Activated T-cell treated with anti-CD3 and anti-CD28 coated beads, Interleukin-2, amount 50 U/mL, for 72 hours (primary cell): ENCODE measurements at places on chromosomes 6 and 20.

DNA sequence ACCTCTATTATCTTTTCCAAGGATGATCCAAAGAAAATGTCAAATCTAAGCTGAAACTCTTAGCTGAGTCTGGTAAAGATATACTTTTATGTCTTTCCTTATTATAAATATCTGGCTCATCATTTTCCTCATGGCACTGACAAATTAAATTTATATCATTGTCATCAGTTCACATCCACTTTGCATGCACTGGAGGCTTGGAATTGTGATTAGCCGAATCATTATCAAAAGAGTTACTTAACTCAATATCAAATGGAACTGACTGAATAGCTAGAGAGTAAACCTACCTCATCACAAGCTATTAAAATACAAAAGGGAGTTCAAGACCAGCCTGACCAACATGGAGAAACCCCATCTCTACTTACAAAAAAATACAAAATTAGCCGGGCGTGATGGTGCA, 713.9 kb upstream of the MARCKS start:
- no peak overlapping the region for H3K27ac ChIP-seq
- H3K4me1 ChIP-seq, result no peaks in the 10 kb centered on the region
- no peak for DNase-seq

- peaks cover 47% of the 10 kb centered on the region for H3K4me1 ChIP-seq
- peak overlapping the region; percentile 67 for H3K4me3 ChIP-seq
- H3K27ac ChIP-seq, result peak overlapping the region; percentile 9
- H3K36me3 ChIP-seq, result no peaks in the 10 kb centered on the region
- DNase-seq, result no peak
These were observed 1.9 kb downstream of the DDR1 start for GRCh38 chr6:30885999-30886896.

GRCh38 chr6:2168480-2168879, 76.9 kb downstream of the GMDS start:
- no peaks in the 10 kb centered on the region for H3K27me3 ChIP-seq
- no peak for DNase-seq
- H3K4me1 ChIP-seq, result peaks cover 12% of the 10 kb centered on the region
- H3K36me3 ChIP-seq, result peaks cover 9% of the 10 kb centered on the region
- H3K27ac ChIP-seq, result no peak overlapping the region

- peak; percentile 48 for DNase-seq
- no peaks in the 10 kb centered on the region for H3K4me1 ChIP-seq
- H3K27ac ChIP-seq, result no peak overlapping the region
- H3K4me3 ChIP-seq, result no peak overlapping the region
- H3K36me3 ChIP-seq, result no peaks in the 10 kb centered on the region
These were observed 96.1 kb upstream of the RIN2 start for GRCh38 chr20:19661717-19662636.

- H3K4me3 ChIP-seq, result peak overlapping the region; percentile 77
- peaks cover 16% of the 10 kb centered on the region for H3K27me3 ChIP-seq
- peaks cover 21% of the 10 kb centered on the region for H3K4me1 ChIP-seq
- H3K27ac ChIP-seq, result peak overlapping the region; percentile 68
- H3K36me3 ChIP-seq, result no peaks in the 10 kb centered on the region
- peak; percentile 84 for DNase-seq
These were observed 47.8 kb upstream of the GATA5 start for GRCh38 chr20:62523473-62524203.

- H3K36me3 ChIP-seq, result no peaks in the 10 kb centered on the region
- H3K27ac ChIP-seq, result no peak overlapping the region
- DNase-seq, result no peak
- H3K4me3 ChIP-seq, result no peak overlapping the region
- H3K4me1 ChIP-seq, result no peaks in the 10 kb centered on the region
- H3K27me3 ChIP-seq, result no peaks in the 10 kb centered on the region
These were observed 95.5 kb downstream of the ZFP64 start for GRCh38 chr20:52096117-52096516.

DNA sequence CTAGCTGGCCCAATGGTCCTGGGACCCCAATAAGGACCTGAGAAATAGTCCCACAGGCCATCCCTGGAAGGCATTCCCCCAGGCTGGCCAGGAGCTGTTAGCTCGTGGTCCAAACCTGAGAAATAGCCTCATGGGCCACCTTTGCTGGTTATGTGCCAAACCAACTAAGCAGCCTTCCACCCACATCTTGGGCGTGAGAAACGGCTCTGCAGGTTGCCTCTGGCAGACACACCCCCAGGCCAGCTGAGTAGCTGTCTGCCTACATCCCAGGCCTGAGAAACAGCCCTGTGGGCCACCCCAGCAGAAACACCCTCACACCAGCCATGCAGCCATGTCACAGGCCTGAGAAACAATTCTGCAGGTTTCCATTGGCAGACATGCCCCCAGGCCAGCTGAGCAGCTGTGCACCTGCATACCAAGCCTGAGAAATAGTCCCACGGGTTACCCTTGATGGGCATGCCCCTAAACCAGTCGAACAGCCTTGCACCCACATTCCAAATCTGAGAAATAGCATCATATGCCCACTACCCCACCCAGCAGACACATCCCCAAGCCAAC, 567.8 kb upstream of the ID4 start:
- no peaks in the 10 kb centered on the region for H3K27me3 ChIP-seq
- no peak overlapping the region for H3K27ac ChIP-seq
- no peaks in the 10 kb centered on the region for H3K4me1 ChIP-seq
- H3K4me3 ChIP-seq, result no peak overlapping the region

GRCh38 chr20:17969884-17970409, 1.1 kb downstream of the MGME1 start:
- DNase-seq, result peak; percentile 31
- H3K27me3 ChIP-seq, result no peaks in the 10 kb centered on the region
- peak overlapping the region; percentile 100 for H3K27ac ChIP-seq
- H3K36me3 ChIP-seq, result peaks cover 25% of the 10 kb centered on the region

GRCh38 chr6:24451581-24452388, 37.6 kb downstream of the GPLD1 start:
- no peak overlapping the region for H3K27ac ChIP-seq
- H3K4me1 ChIP-seq, result no peaks in the 10 kb centered on the region
- no peak for DNase-seq
- H3K27me3 ChIP-seq, result no peaks in the 10 kb centered on the region
- H3K4me3 ChIP-seq, result no peak overlapping the region

GRCh38 chr6:32659856-32660595, 6.4 kb downstream of the HLA-DQB1 start:
- H3K4me1 ChIP-seq, result peaks cover 8% of the 10 kb centered on the region
- H3K36me3 ChIP-seq, result peaks cover 3% of the 10 kb centered on the region
- H3K27me3 ChIP-seq, result peaks cover 20% of the 10 kb centered on the region
- no peak for DNase-seq

DNA sequence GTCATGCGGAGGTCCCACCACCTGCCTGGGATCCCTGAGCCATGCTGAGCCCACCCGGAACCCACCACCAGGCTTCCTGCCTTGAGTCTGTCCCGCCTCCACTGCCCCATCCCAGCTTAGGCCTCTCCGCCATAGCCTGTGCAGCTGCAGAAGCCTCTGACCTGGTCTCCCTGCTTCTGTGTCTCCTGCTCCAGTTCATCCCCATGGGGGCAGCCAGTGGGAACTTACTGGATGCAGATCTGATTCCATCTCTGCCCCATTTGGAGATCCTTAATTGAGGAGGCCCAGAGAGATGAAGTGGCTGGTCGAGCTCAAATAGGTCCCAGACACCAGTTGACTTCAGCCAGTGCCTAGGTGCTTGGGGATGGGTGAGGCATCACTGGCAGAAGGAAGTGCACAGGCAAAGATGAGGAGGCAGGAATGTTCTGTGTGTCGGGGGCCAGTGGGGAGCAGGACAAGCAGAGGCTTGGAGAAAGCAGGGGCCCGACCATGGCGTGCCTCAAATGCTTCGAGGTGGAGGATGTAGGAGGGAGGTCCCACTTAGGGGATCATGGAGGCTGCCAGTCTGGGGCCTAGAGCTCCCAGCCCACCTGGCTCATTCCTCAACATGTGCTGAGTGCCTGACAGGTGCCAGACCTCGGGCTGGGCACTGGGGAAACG, 112.8 kb downstream of the TOX2 start:
- peaks cover 6% of the 10 kb centered on the region for H3K36me3 ChIP-seq

- no peak overlapping the region for H3K4me3 ChIP-seq
- H3K36me3 ChIP-seq, result no peaks in the 10 kb centered on the region
- DNase-seq, result no peak
- H3K4me1 ChIP-seq, result no peaks in the 10 kb centered on the region
- H3K27me3 ChIP-seq, result no peaks in the 10 kb centered on the region
- H3K27ac ChIP-seq, result no peak overlapping the region
These were observed 776.0 kb downstream of the TBC1D32 start for GRCh38 chr6:120558294-120558693.

- DNase-seq, result no peak
- H3K27ac ChIP-seq, result no peak overlapping the region
- peaks cover 25% of the 10 kb centered on the region for H3K27me3 ChIP-seq
These were observed 34.0 kb downstream of the KIAA1755 start for GRCh38 chr20:38226553-38226952.

- no peaks in the 10 kb centered on the region for H3K4me1 ChIP-seq
- H3K27me3 ChIP-seq, result no peaks in the 10 kb centered on the region
- no peaks in the 10 kb centered on the region for H3K36me3 ChIP-seq
These were observed 34.1 kb downstream of the RBM24 start for GRCh38 chr6:17315262-17315661.

GRCh38 chr6:148793721-148794120, 46.9 kb downstream of the UST start:
- H3K27ac ChIP-seq, result no peak overlapping the region
- H3K4me3 ChIP-seq, result no peak overlapping the region
- DNase-seq, result no peak
- no peaks in the 10 kb centered on the region for H3K36me3 ChIP-seq
- peaks cover 13% of the 10 kb centered on the region for H3K27me3 ChIP-seq

DNA sequence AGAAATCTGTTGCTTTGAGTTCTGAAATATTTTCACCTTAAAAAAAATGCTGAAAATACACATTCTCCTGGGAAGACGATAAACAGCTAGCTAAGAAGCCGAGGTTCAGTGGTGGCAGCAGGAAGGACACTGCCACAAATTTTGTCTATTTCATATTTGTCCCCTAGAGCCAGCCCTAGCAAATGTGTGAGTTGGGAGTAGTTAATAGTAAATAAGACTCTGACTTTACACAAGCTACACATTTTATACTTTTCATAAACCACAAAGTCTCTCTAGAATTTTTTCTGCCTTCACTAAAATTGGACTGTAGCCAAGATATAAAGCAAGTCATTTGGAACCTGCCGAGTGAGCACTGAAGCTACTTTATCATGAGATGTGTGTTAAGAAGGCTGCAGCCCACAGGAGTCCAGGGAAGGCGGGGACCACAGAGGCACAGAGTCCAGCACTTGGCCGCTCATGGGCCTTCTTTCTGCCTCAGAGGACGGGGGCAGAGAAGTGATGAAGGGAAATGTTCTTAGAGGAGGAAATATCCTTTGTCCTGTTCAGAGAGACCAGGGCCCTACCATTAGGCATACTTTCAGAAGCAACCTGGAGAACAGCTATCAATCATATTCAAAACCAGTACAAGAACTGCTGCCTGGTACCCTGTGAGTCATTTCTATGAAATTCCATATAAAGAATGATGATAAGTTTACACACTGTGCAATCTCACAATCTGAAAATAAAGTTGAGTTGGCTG, 241.7 kb upstream of the TAB2 start:
- DNase-seq, result no peak
- H3K4me3 ChIP-seq, result peak overlapping the region; percentile 59
- H3K27ac ChIP-seq, result peak overlapping the region; percentile 82
- peaks cover 48% of the 10 kb centered on the region for H3K4me1 ChIP-seq
- peaks cover 5% of the 10 kb centered on the region for H3K36me3 ChIP-seq
- no peaks in the 10 kb centered on the region for H3K27me3 ChIP-seq

- H3K4me1 ChIP-seq, result peaks cover 46% of the 10 kb centered on the region
- H3K27me3 ChIP-seq, result no peaks in the 10 kb centered on the region
- no peak overlapping the region for H3K27ac ChIP-seq
- no peaks in the 10 kb centered on the region for H3K36me3 ChIP-seq
- DNase-seq, result no peak
These were observed 5.0 kb downstream of the ASIP start for GRCh38 chr20:34246126-34246626.

GRCh38 chr20:5770987-5771318, 20.8 kb downstream of the SHLD1 start:
- no peak overlapping the region for H3K4me3 ChIP-seq
- no peaks in the 10 kb centered on the region for H3K27me3 ChIP-seq
- H3K4me1 ChIP-seq, result peaks cover 17% of the 10 kb centered on the region
- H3K36me3 ChIP-seq, result peaks cover 22% of the 10 kb centered on the region
- no peak for DNase-seq
- H3K27ac ChIP-seq, result peak overlapping the region; percentile 13

GRCh38 chr6:10420546-10421157, 5.8 kb upstream of the TFAP2A start:
- peaks cover 100% of the 10 kb centered on the region for H3K27me3 ChIP-seq
- peaks cover 41% of the 10 kb centered on the region for H3K4me1 ChIP-seq
- H3K4me3 ChIP-seq, result no peak overlapping the region
- H3K27ac ChIP-seq, result no peak overlapping the region
- H3K36me3 ChIP-seq, result peaks cover 8% of the 10 kb centered on the region

DNA sequence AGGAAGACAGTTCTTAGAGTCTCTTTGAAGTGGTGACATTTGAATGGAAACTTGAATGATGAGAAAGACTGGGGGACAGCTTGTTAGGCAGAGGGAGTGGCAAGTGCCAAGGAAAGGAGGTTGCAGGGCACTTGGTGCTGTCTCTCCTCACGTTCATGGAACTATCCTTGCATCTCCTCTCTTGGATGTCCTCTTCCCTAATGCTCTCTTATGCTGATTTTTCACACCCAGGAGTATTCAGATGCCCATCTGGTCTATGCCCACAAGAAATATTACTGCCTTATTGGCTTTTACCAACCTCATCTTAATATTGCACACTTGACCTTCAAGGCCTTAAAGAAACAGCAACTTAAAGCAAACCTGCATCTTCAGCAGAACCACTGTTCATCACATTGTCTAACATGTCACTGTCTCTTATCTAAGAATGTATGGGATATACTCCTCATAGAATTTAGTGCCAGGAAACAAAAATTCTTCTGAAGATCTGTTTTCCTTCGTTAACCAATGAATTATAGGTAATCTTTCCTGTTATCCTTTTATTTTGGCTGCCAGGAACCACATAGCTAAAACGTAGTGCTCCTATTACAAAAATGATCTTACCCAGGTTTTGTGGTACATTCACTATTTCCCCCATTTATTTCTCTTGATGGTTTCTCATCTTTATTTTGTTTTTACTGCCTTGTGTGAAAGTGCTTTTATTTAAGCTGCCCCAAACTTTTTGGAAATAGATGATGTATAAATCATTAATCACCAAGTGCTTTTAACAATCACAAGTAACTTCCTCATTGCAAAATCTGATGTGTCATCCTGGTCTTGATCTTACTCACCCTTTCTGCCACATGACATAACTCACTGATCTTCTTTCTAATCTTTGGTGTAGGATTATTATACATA, 12.8 kb downstream of the RGS17 start:
- H3K36me3 ChIP-seq, result peaks cover 2% of the 10 kb centered on the region
- peak overlapping the region; percentile 8 for H3K27ac ChIP-seq
- no peak overlapping the region for H3K4me3 ChIP-seq
- no peak for DNase-seq

GRCh38 chr6:121216928-121217327, 117.4 kb downstream of the TBC1D32 start:
- peaks cover 23% of the 10 kb centered on the region for H3K36me3 ChIP-seq
- H3K27ac ChIP-seq, result no peak overlapping the region
- H3K4me3 ChIP-seq, result no peak overlapping the region
- no peaks in the 10 kb centered on the region for H3K4me1 ChIP-seq
